Lung microvascular endothelial cell (primary cell): ENCODE measurements at places on chromosomes 12 and 14. TPM values are rescaled to one million over a fixed set of nuclear protein-coding genes. Genes with fewer than 3 reads are reported as not detected.

Gene GPD1
- under 0.01 TPM in 1 of 2 replicates, not detected in the other for total RNA-seq

Gene TBX5
- total RNA-seq = not detected in 2 replicates

Gene SLCO1B1
- not detected in 2 replicates for total RNA-seq

Gene TPI1
- 958 and 967 TPM in 2 replicates for total RNA-seq

Gene GALNT9
- total RNA-seq = under 0.01 and 0.22 TPM in 2 replicates

Gene HCAR3
- not detected in 2 replicates for total RNA-seq

Gene ACOT6
- under 0.01 TPM in 1 of 2 replicates, not detected in the other for total RNA-seq

Gene TRHDE
- total RNA-seq = 0.22 TPM in 1 of 2 replicates, not detected in the other

Gene SLC6A13
- not detected in 2 replicates for total RNA-seq

Gene TRPV4
- 1.3 and 1.8 TPM in 2 replicates for total RNA-seq

Gene KANSL2
- total RNA-seq = 27.9 and 47.6 TPM in 2 replicates

Gene OR4Q2
- total RNA-seq = not detected in 2 replicates

Gene SLC15A4
- total RNA-seq = 17.4 and 25.2 TPM in 2 replicates

Gene RTL1
- not detected in 2 replicates for total RNA-seq

Gene RNASE7
- not detected in 2 replicates for total RNA-seq

Gene VRTN
- not detected in 2 replicates for total RNA-seq

Gene TTC7B
- 9.2 and 14.7 TPM in 2 replicates for total RNA-seq

Gene STXBP6
- 6.3 and 16.9 TPM in 2 replicates for total RNA-seq

Gene CLIP1
- 20.7 and 29.2 TPM in 2 replicates for total RNA-seq

Gene FGD4
- total RNA-seq = 9.2 and 9.9 TPM in 2 replicates

Gene IL23A
- total RNA-seq = under 0.01 TPM in 1 of 2 replicates, not detected in the other

Gene KRT2
- total RNA-seq = not detected in 2 replicates

Gene SPIC
- not detected in 2 replicates for total RNA-seq

Gene LUM
- total RNA-seq = not detected in 2 replicates

Gene ANO4
- 0.99 and 1.3 TPM in 2 replicates for total RNA-seq

Gene PDZRN4
- not detected in 2 replicates for total RNA-seq

Gene IKZF4
- total RNA-seq = 0.20 and 0.22 TPM in 2 replicates

Gene PZP
- total RNA-seq = under 0.01 and 0.22 TPM in 2 replicates

Gene NINJ2
- total RNA-seq = 0.79 and 1.7 TPM in 2 replicates

Gene PTCSC3
- not detected in 2 replicates for total RNA-seq

Gene TMEM263
- total RNA-seq = 37.3 and 37.5 TPM in 2 replicates

Gene LTB4R2
- total RNA-seq = 2.0 and 2.8 TPM in 2 replicates

Gene DENND5B
- 5.8 and 7.2 TPM in 2 replicates for total RNA-seq

Gene SDR9C7
- not detected in 2 replicates for total RNA-seq

Gene PTGER2
- under 0.01 TPM in 1 of 2 replicates, not detected in the other for total RNA-seq

Gene FGF6
- not detected in 2 replicates for total RNA-seq
